ENCODE measurements at places on chromosomes 7 and 10. TPM values are rescaled to one million over a fixed set of nuclear protein-coding genes. Genes with fewer than 3 reads are reported as not detected.

The FAM25G gene
- not detected for total RNA-seq

The CPA1 gene
- not detected for total RNA-seq

The CPA5 gene
- under 0.01 TPM for total RNA-seq

The FXYD4 gene
- not detected for total RNA-seq

The SHTN1 gene
- 1.4 TPM for total RNA-seq

The SLC26A3 gene
- not detected for total RNA-seq

The TLX1 gene
- total RNA-seq: not detected

The GRM8 gene
- not detected for total RNA-seq

DNA sequence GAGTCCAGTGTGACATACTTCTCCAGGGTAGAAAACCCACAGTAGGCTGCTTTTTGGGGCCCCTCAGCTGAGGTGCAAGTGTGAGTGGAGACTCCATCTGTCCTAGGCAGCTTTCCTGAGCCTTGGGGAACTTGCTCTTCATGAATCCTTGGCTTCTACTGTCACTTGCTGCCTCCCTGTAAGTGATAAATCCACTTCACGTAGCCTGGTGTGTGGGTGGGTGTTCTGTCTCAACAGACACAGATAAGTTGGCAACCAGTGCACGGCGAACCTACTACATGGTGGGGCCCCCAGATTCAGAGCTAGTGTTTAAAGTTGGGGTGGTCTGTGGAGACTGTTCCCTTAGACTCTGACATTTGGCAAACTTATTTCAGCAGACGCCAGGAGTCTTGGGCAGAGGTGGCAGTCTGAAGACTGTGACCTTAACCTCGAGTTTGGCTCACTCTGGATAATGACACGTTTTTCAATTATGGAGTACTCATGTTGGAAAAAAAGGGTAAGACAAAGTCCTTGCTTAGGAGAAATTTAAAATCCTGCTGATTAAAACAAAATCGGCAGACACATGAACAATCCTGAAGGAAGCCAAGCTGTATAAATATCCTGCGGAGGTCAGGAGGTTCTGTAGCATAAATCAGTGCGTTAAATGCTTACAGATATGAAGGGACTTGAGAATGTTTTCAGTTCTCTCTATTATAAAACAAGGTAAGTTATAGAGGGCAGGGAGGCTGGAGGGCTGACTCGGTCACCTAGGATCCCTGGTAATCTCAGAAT lies 376.9 kb downstream of the PHTF2 start:
- H3K4me3 ChIP-seq: no peak overlapping the region
- H3K4me1 ChIP-seq: no peaks in the 10 kb centered on the region
- H3K27me3 ChIP-seq: no peaks in the 10 kb centered on the region

GRCh38 chr7:1939434-1940401 lies 269.6 kb downstream of the ELFN1 start:
- H3K36me3 ChIP-seq: peaks cover 2% of the 10 kb centered on the region
- no peak overlapping the region for H3K4me3 ChIP-seq
- no peak for DNase-seq
- no peaks in the 10 kb centered on the region for H3K27me3 ChIP-seq
- no peak overlapping the region for H3K27ac ChIP-seq
- peaks cover 4% of the 10 kb centered on the region for H3K4me1 ChIP-seq

- no peak overlapping the region for H3K4me3 ChIP-seq
- no peak overlapping the region for H3K27ac ChIP-seq
- H3K4me1 ChIP-seq: no peaks in the 10 kb centered on the region
- H3K27me3 ChIP-seq: no peaks in the 10 kb centered on the region
- no peak for DNase-seq
Measured at GRCh38 chr7:70005891-70006260, 407.6 kb downstream of the AUTS2 start.

DNA sequence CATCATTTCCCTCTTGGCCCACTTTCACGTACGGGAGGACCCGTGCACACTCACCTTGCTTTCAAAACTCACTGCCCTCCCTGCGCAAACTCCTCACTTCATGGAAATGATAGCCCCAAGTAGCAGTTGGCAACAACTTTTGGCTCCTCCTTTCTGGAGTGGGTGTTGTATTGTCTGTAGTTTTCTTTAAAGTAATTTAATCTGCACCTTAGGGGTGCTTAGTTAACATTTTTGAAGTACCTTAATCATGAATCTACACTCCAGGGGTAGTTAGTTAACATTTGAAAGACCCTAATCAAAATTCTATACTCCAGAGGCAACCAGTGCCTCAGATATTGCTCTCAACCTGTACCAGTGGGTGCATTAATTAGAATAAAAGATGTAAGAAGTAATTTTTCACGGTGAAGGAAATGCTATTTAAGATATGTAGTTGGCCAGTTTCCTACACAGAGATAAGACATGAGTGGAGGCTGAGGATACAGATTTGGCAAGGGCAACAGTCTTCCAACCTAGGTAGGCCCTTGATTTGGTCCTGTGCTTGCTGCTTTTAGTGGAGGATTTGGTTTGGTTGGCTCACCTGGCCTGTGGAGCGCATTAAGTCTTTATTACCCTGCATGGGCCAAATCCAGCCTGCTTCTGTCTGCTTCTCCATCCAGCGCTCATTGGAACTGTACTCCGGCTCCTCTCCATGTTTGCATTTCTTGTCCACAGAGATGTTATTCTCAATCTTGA lies 93.0 kb downstream of the EXOC4 start:
- no peak overlapping the region for H3K27ac ChIP-seq
- no peaks in the 10 kb centered on the region for H3K36me3 ChIP-seq
- DNase-seq: no peak

DNA sequence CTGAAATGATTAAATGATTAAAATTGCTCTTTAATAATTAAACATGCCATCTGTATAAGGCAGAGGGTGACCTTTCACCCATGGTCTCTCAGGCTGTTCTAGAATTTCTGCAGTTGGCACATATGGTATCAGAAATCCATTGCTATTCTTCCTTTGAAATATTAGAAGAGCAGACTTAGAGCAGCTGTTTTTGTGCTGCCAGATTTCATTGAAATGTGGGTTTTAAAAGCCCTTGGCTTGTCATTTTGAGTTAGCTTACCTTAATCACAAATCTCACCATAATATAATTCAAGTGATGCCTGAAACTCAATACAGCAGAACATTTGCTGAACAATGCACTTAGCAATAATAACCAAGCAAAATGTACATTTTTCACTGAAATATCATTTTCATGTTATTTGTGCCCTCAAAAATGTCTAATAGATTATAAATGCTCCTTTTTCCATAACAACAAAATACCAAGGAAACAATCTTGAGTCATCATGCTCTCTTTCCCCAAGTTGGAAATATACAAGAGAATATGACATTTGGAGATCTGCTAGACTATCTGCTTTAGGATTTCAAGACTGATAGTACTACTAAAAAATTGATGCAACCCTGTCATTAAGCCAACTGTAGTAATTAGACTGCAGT lies 16.1 kb upstream of the PTTG1IP2 start:
- H3K4me3 ChIP-seq: no peak overlapping the region
- DNase-seq: no peak
- no peak overlapping the region for H3K27ac ChIP-seq
- H3K4me1 ChIP-seq: no peaks in the 10 kb centered on the region

DNA sequence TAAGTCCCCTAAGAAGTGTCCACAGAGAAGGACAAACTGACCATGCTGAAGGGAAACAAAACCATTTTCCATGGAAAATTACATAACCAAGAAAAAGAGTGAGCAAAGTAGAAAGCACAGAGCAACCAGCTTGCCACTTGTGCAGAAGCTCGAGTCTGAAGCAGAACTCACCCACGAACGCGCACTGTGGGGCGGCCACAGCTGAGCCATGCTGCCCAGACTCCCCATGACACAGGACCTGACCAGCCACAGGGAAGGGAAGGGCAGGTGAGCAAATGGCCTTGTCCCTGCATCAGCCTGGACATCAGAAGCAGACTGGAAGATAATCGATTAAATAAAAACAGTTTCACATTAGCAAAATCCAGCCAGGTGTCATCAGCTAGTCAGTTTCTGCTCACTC lies 95.7 kb downstream of the TCERG1L start:
- no peaks in the 10 kb centered on the region for H3K4me1 ChIP-seq
- no peak for DNase-seq
- no peak overlapping the region for H3K4me3 ChIP-seq
- no peaks in the 10 kb centered on the region for H3K27me3 ChIP-seq

DNA sequence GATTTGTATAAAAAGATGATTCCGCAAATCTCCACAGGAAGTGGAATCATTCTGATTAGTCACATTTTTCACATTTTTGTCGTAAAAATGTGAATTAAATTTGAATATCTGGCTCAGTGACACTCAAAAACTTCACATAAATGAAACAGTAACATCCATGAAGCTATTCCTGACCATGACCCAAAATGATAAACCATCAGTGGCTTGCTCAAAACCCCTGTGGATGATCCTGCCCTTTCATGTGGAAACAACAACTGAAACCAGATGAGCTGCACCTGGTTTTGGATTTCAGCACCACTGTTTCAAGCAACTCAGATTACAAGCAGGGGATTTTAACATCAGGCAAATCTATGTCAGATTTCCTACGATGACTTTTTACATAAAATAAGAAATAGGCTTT lies 80.3 kb downstream of the AMPH start:
- no peak overlapping the region for H3K27ac ChIP-seq
- H3K4me1 ChIP-seq: no peaks in the 10 kb centered on the region

DNA sequence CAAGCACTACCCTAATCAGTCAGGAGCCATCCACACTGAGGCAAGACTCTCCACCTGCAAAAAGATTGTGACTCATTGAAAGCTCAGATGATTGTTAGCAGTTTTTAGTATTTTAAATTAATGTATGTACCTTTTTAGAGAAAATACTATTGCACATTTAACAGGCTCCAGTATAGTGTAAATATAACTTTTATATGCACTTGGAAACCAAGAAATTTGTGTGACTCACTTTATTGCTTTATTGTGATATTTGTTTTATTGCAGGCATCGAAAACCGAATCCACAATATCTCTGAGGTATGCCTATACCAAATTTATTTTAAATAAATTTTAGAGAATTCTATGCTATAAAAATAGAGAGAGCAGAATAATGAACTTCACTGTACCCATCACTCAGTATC lies 122.0 kb downstream of the TEX36 start:
- no peaks in the 10 kb centered on the region for H3K27me3 ChIP-seq
- no peak overlapping the region for H3K27ac ChIP-seq
- no peaks in the 10 kb centered on the region for H3K4me1 ChIP-seq
- H3K36me3 ChIP-seq: no peaks in the 10 kb centered on the region
- no peak for DNase-seq
- H3K4me3 ChIP-seq: no peak overlapping the region

Measured in IMR-90 (cell line).